ENCODE measurements at places on chromosomes 5 and 9.

GRCh38 chr5:77304388-77304787 is 93.9 kb downstream of the PDE8B start:
- no peak for DNase-seq

GRCh38 chr9:128098297-128099230 is 29.0 kb downstream of the PTGES2 start:
- DNase-seq = peak; percentile 96

DNA sequence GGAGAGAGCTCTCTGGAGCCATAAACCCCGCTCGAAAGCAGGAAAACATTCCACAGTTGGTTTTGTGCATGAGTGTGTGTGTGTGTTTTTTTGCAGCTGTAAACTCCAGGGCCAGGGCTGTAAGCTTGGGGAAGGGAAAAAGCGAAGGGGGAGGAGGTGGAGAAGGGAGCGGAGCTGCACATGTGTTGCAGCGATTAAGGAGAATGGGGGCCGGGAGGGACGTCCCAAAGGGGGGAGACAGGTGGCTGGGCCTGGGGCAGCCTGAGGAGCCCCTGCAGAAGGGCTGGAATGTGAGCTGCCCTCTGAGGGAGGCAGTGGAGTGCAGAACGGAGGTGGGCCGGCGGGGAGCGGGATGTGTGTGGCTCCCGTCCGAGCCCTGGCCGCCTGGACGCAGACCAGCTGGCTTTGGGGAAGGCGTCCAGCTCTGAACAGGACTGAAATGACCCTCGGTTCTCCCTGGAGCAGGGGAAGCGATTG is 2.7 kb upstream of the MYMK start:
- DNase-seq = no peak

DNA sequence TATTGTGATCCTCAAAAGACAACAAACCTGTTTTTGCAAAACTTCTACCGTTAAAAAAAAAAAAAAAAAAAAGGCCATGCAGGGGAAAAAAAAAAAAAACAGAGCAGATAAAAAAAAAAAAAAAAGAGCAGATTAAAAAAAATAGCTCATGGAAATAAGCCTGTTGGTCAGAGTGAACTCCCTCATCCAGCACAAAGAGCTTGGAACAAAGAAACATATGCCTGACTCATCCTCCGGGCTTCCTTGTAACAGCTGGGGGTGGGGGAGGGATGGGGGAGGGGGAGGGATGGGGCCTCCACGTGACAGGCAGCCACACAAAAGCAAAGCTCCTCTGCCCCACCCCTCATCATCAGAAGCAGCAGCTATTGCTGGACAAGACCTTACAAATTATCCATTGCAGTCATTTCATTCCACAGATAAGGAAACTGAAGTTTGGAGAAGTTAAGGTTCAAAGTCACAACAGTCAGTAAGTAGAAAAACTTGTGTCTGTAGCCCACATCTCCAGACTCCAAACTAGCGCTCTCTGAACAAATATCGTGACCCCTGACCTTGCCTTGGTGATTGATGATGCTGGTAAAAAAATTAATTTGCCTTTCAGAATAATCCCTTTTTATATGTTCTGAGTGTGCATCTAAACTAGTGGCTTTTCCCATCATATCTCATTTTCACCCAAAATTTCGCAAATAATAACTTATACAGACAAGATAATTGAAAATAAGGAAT is 38.9 kb downstream of the SLC35D2 start:
- DNase-seq = peak; percentile 42
